ENCODE measurements at places on chromosomes 12 and 14.

- no peak for DNase-seq
Observed at GRCh38 chr12:119134284-119135072, 44.3 kb upstream of the HSPB8 start.

- peak; percentile 74 for DNase-seq
Observed at GRCh38 chr12:14239350-14239934, 126.0 kb upstream of the ATF7IP start.

- peak; percentile 23 for DNase-seq
Observed at GRCh38 chr12:40216516-40217288, 8.1 kb upstream of the LRRK2 start.

DNA sequence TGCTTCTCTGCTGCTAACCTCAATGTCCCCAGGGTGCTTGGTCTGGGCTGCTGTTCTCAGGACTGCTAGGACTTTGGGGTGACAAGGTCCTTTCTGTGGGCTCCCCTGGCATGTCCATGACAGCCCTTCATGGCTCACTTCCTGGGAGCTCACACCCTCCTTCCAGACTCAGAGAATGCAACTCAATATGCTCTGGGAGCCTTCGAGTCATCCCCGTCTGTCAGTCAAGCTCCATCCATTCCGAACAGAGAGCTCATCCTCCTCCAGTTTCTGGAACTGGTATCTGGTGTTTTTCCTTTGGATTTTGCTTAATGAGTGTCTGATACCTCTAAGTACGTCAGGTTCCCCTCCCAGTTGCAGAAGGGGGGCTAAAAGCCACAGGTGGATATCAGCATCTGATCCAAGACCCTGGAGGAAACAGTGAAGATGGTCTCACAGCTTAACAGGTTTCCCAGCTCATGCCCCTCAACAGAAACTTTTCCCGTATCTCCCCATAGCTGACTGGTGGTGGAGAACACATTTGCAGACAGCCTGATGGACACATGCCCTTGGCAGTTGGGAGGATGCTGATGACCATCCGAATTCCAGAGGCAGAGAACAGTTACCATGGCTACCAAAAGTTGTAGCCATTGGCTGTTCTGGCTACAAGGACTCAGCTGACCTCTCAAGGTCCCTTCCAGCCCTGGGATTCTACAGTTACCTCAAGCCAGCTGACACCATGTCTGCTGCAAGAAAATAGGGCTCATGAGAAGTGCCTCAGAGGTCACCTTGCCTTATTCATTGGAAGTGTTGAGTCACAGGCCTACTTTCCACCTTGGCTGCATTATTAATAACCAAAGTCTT lies 9.5 kb upstream of the RAB35 start:
- peak; percentile 17 for DNase-seq

DNA sequence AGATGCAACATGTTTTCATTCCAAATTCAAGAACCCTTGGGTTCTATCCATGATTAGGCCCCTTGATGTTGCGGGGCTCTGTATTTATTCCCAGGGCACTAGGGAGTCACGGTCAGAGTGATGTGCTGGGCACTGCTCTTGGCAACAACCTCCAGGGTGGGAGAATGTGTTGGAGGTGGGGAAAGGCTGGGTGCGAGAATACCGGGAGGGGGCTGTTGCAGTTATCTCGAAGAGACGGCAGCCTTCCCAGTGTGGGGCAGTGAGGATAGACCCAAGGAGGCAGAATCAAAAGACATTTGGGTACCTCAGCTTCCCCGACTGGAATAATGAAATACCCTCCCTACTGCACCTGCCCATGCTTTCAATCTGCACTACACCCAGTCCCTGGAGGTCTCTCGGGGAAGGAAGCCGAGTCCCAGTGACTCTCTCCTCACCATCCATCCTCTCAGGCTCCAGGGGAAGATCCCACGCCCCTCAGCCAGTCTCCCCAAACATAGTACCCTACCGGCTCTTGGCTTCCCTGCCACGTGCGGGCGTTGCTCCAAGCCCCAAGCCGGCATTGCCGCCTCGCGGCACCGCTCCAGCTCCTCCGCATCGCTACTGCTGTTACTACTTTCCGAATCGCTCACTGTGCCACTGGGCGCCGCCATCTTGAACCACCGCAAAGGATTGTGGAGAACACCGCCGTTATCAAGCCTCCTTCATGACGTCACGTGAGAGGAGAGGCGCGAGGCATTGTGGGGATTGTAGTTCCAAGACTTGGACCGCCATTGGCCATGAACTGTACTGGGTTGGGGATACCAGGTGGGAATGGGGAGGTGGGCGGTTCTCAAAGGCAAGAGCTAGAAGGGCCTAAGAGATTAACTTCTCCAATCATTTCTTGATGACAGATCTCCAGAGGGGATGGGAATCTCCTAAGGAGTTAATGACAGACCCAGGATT lies at the start of gene C12orf43:
Gene C12orf43, minus strand, starts transcription at position 663 of the 942 bp plus-strand sequence. Its CDS starts 13 bp downstream, at position 650.
- DNase-seq, result peak; percentile 90

- no peak for DNase-seq
Observed at GRCh38 chr14:96940009-96940408, 142.8 kb downstream of the VRK1 start.

GRCh38 chr12:63917864-63918799 lies 73.6 kb downstream of the SRGAP1 start:
- DNase-seq, result peak; percentile 99

GRCh38 chr12:28191051-28192048 lies 1.1 kb downstream of the CCDC91 start:
- no peak for DNase-seq

- DNase-seq, result no peak
Observed at GRCh38 chr12:63400718-63401117, 249.7 kb upstream of the AVPR1A start.

DNA sequence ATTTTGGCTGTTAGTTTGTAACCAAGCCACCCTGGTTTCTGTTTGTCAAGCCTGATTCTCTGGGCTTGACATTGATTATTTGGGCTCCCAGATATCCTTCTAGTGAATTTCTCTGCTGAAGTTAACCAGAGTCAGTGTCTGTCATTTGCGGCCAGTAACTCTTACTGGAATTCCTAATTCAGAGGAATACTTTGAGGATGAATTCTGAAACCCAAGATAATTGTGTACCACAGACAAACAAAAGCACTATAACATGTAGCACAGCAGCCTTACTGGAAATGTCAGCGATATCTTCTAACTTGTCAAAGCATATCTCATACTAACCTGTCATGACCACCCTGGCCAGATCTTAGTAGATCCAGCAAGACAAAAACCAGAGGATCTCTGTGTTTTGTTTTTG lies 84.4 kb upstream of the HIF1A start:
- DNase-seq, result peak; percentile 60

GRCh38 chr14:73455294-73455693 lies 3.1 kb downstream of the NUMB start:
- no peak for DNase-seq

DNA sequence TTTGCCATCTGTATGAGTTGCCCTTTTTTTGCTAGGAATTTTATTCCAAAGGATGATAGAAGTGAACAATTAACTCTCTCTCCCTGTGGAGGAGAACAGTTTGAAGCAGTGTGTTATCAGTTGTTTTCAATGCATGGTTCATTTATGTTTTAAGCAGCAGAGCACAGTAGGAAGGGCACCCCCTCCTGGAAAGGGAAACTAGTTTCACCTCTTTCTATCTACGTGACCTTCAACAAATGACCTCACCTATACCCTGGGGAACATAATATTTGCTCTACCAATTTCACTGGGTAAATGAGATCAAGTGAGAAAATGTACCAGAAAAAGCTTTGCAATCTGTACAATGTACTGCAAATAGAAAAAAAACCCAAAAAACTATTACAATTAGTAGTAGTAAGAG lies 5.4 kb upstream of the DCP1B start:
- DNase-seq, result no peak

DNA sequence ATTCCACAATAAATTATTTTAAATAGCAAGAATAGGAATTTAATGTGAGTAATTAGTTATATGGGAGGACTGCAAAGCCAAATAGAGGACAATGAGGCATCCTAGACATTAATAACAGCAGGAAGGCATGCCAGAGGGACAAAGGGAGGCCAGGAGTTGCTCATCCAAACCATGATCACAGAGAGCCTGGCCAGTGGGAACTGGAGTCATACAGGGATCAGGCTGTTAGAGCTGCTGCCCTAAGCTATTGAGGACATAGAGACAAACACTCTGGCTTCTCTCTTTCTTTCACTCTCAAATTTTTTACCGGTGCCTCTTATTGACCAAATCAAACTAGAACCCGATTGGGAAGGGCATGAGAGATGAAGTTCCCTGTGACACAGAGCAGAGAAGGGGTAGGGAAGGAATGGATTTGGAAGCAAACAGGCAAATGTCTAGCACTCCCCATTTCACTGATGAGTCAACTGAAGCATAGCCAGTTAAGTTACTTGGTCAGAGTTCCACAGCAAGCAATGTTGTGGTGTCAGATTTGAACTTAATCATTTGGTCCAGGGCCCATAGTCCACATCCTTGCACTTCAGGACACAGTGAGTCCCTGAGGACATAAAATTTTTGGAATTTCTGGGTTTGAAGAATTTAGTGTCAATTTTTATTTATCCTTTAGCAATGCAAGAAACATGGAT lies 17.9 kb upstream of the CFAP54 start:
- DNase-seq, result peak; percentile 38

DNA sequence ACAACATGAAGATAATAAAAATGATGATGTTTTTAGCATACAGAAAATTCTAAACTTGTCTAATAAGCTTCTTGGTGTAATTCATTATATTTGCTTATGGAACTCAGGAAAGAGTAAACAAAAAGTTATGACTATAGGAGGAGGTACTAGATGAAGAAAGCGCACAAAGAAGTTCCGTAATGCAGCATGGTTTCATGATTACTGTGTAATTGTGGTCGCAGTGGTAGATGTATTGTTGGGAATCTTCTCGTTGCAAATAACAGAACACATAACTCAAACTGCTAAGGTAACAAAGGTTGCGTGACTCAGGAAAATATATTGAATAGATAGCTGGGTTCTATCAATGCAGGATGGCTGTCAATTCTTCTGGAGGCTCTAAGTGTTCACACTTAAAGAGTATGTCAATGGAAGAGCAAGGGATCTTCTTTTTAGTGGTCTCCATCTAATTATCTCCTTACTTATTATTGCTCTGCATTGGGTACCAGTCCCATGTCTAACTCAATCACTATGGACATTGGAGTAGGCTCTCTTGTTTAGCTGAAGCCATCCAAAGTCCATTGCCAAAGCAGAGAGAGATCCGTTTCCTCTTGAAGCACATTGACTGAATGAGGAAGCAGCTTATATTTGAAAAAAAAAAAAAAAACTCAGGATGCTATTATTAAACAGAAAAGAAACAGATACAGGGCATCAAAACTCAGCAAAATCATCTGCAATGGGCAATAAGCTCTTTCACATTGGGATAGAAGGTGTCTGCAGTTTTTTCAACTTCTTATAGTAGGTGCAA lies 283.4 kb upstream of the ATP2B1 start:
- DNase-seq, result no peak

DNA sequence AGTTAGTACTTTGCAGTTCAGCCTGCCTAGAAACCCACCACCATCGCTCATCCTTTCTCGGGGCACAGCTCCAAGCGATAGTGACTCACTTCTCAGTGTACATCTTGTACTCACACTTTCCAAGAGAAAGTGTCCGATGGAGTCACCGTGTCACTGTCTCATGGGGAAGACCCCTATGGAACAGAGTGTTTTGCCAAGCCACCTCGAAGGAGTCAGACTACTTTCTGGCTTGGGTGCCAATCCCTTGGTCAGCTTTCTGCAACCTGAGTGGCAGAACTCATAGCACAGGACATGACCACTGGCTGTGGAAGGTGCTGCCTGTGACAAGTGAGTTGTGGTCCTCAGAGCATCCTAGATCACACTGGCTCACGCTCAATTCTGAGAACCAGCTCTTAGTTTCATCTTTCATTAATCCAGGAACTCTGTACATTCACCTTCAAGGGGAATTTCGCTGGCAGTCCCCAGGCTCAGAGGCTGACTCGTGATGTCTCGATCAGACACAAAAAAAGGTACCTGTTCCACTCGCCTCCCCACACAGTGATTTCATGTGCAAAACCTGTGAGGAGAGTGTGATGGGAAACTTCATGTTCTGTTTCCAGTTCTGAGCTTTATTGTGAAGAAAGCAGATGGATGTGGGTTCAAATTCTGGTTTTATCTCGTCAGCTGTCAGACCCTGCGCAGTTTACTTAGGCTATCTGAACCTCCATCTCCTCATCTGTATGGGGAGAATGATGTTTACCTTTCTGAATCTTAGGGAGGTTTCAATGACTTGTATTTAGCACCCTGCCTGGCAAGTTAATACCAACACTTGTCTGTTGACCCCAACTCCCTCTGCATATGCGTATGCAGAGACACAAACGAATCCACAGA lies 127.3 kb upstream of the CCND2 start:
- no peak for DNase-seq

GRCh38 chr14:38410442-38410841 lies 154.5 kb upstream of the CLEC14A start:
- no peak for DNase-seq

GRCh38 chr14:92539419-92539818 lies 25.8 kb downstream of the RIN3 start:
- no peak for DNase-seq

- no peak for DNase-seq
Observed at GRCh38 chr12:91188778-91189177, 6.2 kb upstream of the DCN start.

DNA sequence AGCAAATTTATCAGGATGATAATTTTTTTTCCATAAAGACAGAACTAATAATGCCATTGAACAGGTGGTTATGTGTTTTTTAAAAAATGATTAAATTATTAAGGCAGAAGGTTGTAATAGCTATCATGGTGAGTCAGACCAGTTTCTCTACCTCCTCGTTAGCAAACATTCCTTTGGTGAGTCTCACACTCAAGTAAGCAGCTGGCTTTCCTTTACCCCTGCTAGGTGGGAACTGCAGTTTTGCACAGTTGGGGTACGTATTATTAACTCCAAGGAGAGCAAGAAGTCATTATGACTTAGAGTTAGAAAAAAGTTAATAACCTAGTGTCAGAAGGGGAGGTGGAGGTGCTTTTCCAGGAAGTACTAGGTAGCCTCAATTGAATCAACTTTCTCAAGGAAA lies 165.3 kb downstream of the SNAPC1 start:
- no peak for DNase-seq

DNA sequence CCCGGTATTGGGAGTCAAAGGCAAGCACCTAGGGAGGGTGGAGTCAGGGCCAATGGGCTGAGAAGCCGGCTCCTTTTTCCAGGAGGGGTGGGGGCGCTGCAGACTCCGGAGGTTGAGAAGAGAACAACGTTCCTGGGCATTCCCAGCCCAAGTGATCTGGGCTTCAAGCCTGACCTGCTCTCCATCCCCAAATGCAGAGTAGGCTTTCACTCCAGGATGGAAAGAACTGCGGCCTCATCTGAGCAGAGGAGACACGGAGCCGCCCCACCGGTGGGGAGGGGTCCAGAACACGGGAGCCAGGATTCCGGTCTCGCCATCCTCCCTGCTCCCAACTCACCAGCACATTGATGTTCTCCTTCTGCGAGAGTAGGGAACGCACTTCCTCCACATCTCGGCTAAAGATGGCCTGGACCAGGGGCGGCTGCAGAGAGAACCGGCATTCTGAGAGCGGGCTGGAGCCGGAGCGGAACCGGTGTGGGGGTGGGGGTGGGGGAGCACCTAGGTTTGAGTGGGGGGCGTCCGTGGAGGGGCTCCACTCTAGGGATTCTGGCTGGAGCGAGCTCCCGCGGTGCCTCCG lies 605 bp downstream of the ANKRD52 start:
- DNase-seq, result peak; percentile 30
